ENCODE measurements at places on chromosomes 5 and 9.

DNA sequence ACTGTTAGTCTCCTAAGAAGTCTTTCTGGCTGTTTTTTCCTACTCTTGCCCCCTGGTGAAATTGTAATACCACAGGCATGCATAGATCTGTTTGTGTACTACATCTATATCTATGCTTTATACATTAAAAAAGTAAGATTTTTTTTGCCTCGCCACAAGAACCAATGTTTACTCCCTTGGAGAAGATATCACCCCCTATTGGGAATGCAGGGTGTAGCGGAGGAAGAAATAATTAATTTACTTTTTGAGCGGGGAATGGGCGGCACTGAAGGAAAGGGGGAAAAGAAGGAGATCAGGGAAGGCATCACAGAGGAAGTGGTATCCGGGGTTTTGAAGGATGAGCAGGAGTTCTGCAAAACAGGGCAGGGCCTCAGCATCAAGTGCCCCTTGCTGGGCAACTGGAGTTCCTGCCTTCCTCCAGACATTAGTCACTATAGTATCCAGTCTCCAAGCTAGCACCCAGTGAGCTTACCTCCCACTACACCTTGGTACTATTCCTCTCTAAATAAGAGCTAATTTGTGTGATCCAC, 134.9 kb downstream of the GABBR2 start:
- DNase-seq, result no peak

GRCh38 chr5:4216142-4216541, 620.5 kb downstream of the IRX1 start:
- DNase-seq, result no peak

DNA sequence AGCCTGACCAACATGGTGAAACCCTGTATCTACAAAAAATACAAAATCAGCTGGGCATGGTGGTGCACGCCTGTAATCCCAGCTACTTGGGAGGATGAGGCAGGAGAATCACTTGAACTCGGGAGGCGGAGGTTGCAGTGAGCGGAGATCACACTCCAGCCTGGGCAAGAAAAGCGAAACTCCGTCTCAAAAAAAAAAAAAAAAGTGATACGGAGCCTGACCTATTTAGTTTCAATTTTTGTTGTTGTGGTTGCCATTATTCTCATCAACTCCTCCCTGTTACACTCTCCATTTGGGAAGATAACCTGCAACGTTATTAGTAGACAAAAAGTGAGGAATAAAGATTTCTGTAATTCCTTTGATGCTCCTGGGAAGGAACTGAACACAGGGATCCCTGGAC, 1.3 kb downstream of the STOM start:
- no peak for DNase-seq

DNA sequence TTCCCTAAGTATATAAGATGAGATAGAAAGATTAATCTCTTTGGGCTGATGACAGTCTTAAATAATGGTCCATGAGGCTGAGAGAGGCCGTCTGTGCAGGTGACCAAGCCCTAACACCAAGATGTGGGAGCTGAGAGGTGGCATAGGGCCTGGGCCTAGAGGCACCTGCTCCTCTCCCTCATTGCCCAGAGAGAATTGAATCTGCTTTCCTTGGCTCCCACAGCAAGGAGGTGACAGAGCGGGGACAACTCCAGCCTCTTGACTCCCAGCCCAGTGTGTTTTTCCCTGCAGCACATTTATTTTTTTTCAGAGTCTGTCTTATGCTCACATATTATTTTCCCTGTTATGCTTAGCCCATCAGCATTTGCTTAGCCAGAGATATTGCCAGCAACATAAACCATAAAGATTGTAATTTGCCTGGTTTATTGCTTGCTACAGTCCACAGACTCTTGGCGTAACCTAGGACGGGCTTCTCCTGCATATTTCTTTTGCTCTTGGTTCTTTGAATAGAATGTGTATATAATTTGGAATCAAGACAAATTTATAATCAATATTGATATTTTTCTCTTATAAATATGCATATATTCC, 105.6 kb downstream of the NTRK2 start:
- DNase-seq, result no peak

- DNase-seq, result no peak
Observed at GRCh38 chr5:20609126-20609525, 621.1 kb upstream of the CDH18 start.

- DNase-seq, result no peak
Observed at GRCh38 chr5:97529354-97529985, 346.4 kb upstream of the RIOK2 start.

DNA sequence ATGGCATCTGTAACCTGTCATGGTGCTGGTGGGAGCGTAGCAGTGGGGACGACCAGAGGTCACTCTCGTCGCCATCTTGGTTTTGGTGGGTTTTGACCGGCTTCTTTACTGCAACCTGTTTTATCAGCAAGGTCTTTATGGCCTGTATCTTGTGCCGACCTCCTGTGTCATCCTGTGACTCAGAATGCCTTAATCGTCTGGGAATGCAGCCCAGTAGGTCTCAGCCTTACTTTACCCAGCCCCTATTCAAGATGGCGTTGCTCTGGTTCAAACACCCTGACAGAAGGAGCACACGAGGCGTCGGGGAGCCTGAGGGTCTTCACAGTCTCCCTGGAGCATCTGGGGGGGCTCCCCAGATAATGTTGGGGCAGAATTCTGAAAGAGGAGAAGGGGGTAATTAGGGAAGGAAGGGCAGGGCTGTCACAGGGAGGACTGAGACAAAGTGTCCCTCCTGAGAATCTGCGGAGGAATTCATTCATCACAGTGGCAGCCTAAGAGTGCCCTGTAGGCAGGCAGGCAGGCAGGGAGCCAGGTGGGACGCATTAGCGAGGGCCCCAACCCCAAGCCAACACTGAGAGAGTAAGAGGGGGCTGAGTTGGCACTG, 21.3 kb upstream of the NCS1 start:
- DNase-seq, result no peak

DNA sequence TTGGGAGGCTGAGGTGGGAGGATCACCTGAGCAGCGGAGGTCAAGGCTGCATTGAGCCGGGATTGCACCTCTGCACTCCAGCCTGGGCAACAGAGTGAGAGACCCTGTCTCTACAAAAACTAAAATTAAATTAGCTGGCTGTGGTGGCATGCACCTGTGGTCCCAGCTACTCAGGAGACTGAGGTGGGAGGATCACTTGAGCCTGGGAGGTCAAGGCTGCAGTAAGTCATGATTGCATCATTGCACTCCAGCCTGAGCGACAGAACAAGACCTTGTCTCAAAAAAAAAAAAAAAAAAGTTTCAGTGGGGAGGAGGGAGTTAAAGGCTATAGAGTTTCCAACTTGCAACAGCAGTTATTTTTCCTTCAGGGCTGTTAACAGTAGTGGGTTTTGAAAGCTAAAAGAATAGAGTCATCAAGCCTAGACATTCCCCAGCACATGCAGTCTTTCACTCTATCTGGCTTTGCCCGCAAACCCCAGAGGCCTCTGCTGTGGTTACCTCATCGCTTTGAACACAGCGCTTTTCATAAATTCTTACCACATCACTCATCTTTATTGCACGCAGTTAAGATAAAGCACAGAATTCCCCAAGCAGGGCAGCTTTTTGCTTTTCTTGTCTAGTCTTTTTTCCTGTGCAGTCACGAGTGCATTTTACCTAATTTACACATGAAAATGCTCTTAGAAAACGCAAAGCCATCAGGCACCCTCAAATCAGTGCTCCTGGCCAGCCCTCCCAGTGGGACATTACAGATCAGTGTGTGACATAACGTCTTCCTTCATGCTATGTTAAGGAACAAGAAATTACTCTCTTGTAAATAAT, 8.7 kb upstream of the SLC2A8 start:
- DNase-seq, result no peak

DNA sequence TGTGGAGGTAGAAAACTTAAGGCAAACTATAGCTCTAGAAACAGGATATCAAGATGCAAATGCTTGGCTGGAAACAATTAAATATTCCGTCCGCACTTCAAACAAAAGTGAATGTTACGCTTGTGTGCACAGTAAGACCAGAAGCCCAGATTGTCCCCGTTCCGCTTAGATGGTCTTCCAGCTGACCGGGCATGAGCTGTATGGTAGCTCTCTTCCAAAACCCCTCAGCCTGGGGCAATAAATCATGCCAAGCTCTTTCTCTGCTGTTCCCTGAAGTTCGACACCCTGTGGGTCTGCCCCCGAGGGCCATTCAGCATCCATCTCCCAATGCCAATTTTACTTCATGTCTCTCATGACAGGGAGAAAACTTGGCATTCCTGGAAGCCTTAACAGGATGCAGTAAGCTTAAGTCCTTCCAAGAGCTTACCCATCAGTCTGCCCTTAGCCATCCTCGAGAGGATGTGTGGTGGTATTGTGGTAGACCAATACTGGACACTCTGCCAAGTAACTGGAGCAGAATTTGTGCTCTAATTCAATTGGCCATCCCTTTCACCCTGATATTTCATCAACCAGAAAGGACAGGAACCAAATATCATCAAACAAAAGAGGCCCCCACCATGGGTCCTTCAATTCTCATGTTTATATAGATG, 70.7 kb upstream of the RANBP6 start:
- no peak for DNase-seq

DNA sequence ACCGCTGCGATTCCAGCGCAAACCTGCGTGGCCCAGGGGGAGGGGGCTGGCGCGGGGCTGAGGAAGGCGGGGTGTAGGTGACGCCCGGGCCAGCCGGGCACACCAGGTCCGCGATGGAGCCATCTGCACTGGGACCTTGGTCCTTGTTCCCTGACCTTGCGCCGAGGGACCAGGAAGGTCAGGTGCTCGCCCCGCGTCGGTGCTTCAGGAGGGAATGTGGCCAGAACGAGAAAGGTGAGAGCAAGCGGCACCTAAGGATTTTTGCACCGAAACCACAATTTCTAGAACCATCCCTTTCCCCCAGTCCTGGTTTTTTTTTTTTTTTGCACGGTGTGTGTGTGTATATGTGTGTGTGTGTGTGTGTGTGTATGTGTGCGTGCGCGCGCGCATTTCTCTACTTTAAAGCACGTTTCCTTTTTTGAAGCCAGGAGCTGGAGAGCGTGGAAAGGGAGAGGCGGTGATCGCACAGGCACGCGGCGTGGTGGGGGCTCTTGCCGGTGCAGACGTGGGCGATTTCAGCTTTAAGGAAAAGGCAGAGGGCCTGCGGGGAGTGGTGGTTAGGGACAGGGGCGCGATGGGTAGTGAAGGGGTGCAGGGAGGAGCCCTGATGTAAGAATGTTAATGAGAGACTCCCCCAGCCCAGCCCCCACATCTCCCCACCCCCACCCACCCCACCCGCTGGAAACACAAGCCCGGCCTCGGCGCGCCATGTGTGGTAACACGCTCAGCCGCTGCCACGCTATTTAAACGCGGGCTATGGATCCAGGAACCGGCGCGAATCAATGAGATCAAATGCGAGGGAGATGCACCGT, at the start of gene NPR3:
NPR3 (plus strand) TSS at position 772 of the 812 bp plus-strand sequence. CDS start 456 bp downstream, outside the sequence.
- DNase-seq, result peak; percentile 64

GRCh38 chr5:45533663-45534062, 162.5 kb downstream of the HCN1 start:
- no peak for DNase-seq

DNA sequence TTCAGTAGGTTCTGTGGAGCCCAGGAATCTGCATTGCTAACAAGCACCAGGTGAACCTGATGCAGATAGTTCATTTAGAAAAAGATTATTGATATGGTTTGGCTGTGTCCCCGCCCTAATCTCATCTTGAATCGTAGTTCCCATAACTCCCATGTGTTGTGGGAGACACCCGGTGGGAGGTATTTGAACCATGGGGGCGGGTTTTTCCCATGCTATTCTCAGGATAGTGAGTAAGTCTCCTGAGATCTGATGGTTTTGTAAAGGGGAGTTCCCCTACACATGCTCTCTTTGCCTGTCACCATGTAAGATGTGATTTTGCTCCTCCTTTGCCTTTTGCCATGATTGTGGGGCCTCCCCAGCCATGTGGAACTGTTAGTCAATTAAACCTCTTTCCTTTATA, 212.0 kb downstream of the RAB3C start:
- DNase-seq, result no peak

DNA sequence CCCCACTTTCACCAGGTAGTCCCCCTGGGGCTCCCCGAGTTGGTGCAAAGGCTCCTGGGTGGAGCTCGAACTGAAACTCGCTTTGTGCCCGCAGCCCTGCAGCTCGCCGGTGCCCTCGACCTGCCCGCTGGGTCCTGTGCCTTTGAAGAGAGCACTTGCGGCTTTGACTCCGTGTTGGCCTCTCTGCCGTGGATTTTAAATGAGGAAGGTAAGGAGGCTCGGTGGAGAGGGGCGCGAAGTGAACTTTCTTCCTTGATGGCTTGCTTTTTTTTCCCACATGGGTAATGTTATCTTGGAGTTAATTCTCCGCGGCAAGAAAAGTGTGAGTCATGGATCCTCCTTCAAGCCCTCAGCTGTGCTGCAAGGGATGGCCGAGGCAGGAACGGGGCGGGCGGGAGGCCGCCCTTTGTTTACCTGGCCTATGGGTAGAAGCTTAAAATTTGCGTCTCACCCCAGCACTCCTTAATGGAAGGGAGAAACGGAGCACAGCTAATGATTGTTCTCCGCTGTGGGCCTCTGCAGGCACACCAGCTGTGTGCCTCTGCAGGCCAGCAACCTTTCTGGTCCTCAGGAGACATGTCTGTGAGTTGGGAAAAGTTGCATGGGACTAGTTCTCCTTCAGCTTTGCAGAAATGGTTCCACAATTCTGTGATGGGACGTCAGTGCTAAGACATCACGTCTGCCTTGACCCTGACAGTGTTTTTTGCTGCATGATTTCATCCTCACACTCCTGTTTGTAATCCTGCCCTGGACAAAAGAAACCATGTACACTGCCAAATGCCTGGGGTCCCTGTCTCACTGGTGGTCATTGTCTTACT, 1.1 kb downstream of the MAMDC2 start:
- DNase-seq, result peak; percentile 65

DNA sequence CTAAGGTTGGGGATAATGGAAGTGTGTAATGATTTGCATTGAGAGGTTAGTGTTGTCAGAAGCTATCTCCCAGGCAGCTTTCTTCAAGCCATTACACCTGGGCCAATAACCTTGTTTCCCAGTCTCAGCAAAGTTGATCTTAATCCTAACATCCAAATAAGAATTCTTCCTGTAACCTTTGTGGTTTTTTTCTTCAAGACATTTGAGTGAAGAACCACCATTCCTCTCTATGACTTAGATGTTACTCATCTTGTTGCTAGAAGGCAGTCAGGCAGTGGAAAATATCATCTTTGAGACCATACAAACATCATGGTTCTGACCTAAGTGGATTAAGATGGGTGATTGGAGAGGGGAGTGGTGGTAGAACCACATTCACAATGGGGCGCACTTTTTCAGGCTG, 103.5 kb downstream of the NDUFAF2 start:
- no peak for DNase-seq

GRCh38 chr5:87129046-87129445, 138.6 kb upstream of the RASA1 start:
- DNase-seq, result no peak

DNA sequence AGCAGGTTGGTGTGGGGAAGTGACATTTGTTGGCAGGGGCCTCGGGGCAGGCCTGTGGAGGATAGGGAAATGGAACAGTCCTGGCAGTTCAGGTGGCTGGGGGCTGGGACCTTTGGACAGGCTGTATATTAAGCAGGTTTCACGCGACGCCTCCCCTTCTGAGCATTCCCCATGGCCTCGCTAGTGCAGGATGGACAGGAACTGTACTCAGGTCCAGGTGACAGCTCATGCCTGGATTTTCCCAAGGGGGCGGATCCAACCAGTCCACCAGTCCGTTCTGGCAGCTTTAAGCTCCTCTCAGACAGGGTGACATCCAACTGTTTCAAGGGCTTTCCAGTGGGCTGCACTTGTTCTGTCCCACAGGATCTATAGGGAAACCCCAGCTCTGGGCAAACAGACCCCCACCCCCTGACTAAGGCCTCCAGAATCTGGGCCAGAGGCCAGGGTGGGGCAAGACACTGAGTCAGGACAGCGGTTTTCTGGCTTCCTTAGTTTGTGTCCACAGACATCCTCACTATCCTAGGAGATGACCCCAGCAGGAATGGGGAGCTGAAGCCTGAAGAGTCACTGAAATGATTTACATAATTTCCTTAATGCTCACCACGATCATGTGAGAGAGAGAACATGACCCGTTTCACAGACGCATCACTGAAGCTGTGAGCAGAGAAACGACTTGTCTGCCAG, 20.9 kb downstream of the CSF2 start:
- DNase-seq, result no peak
